Esophagus squamous epithelium (tissue), 5 donors: ENCODE measurements at places on chromosomes 1 and 21. TPM values are rescaled to one million over a fixed set of nuclear protein-coding genes. Genes with fewer than 3 reads are reported as not detected.

DNA sequence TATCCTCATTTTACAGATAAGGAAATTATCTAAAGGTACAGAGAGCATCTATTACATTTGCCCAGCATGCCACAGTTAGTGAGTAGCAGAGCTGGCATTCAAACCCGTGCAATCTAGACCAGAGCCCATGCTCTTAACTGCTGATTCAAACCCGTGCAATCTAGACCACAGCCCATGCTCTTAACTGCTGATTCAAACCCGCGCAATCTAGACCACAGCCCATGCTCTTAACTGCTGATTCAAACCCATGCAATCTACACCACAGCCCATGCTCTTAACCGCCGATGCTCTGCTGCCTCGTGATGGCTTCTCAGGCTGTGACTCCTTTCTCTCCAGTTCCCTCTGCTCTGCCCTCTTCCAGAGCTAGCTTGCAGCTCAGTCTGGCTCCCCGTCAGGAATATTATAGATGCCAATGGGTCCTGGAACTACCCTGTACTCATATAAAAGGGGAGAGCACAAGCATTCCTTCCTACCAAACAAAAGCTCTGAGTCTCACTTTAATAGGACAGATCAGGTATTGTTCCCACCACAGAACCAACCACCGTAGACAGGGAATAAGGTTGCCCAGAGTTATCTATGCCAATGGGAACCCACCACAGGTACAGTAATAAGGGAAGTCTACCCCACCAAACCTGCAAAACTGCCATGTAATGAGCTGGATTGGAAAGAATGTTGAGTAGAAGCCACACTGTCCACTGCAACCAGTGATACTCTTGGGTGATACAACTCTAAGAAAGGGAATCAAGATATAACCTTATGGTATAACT, 78.4 kb downstream of the SMYD3 start:
- no peak overlapping the region for H3K27ac ChIP-seq
- DNase-seq, result no peak
- H3K27me3 ChIP-seq, result no peaks in the 10 kb centered on the region
- no peak overlapping the region for H3K4me3 ChIP-seq

DNA sequence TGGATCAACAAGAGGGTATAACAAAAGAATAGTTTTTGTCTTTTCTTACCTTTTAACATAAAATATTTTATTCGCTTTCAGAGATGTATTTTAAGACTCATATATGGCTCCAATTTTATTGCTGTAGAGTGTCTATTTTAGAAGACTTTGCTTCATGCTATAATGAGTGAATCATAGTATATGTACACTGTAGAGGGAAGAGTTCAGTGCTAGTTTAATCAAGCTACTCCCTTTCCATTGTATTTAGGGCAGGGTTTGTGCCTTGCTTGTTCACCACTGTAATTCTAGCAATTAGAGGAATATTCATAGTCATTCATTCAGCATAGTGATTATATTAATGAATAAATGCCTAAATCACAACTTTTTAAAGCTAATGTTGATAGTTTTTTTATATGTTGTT, 78.8 kb downstream of the CEP350 start:
- H3K4me1 ChIP-seq, result peaks cover 6% of the 10 kb centered on the region
- H3K27me3 ChIP-seq, result no peaks in the 10 kb centered on the region

Gene RGS16
- 1.4 TPM for total RNA-seq

- DNase-seq, result no peak
- H3K27ac ChIP-seq, result peak overlapping the region; percentile 53
- no peak overlapping the region for H3K4me3 ChIP-seq
- H3K36me3 ChIP-seq, result no peaks in the 10 kb centered on the region
- H3K27me3 ChIP-seq, result no peaks in the 10 kb centered on the region
- H3K4me1 ChIP-seq, result peaks cover 8% of the 10 kb centered on the region
These were observed 5.3 kb upstream of the SLC6A9 start for GRCh38 chr1:44036409-44037139.

DNA sequence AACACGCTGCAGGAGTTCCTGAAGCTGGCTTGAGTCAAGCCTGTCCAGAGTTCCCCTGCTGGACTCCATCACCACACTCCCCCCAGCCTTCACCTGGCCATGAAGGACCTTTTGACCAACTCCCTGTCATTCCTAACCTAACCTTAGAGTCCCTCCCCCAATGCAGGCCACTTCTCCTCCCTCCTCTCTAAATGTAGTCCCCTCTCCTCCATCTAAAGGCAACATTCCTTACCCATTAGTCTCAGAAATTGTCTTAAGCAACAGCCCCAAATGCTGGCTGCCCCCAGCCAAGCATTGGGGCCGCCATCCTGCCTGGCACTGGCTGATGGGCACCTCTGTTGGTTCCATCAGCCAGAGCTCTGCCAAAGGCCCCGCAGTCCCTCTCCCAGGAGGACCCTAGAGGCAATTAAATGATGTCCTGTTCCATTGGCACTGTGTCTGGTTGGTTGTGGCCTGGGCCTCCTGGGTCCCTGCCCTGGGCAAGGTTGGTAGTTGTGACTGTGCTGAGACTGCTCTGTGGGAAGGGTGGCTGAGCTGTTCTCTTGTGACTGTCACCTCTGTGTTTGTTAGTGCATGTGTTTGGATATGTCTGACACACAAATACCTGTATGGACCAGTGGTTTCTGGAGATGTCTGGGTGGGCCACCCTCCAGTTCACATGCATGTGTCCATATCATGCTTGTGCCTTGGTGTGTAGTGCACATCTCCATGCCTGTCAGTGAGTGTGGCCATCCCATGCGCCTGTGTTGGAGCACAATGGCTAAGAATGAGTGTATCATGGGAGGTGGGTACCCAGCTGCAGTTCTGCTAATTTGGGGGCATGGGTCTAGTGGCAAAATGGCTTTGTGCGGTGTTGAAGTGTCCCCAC, 1.4 kb downstream of the SH3BGRL3 start:
- peak overlapping the region; percentile 99 for H3K4me3 ChIP-seq
- no peaks in the 10 kb centered on the region for H3K27me3 ChIP-seq
- DNase-seq, result no peak
- peaks cover 35% of the 10 kb centered on the region for H3K36me3 ChIP-seq
- peaks cover 65% of the 10 kb centered on the region for H3K4me1 ChIP-seq
- H3K27ac ChIP-seq, result peak overlapping the region; percentile 100

DNA sequence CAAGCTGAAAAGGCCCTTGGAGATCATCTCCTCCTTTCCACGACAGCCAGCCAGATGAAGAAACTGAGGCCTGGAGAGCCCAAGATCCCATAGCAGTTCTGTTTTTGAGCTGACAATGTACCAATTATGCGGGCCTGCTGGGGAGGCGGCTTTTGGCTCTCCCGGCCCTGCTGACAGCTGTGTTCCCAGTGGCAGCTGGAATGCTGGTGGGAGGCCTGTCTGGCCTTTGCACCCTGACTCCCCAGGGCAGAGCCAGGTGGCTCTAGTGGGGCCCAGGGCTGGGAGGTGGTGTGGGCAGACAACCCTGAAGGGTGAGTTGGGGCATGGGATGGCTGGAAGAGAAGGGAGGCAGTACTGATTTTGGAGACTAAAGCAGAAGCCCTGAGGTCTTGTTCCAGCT, 30.7 kb upstream of the WASF2 start:
- peak overlapping the region; percentile 99 for H3K27ac ChIP-seq
- DNase-seq, result no peak
- H3K27me3 ChIP-seq, result no peaks in the 10 kb centered on the region
- H3K4me3 ChIP-seq, result no peak overlapping the region

DNA sequence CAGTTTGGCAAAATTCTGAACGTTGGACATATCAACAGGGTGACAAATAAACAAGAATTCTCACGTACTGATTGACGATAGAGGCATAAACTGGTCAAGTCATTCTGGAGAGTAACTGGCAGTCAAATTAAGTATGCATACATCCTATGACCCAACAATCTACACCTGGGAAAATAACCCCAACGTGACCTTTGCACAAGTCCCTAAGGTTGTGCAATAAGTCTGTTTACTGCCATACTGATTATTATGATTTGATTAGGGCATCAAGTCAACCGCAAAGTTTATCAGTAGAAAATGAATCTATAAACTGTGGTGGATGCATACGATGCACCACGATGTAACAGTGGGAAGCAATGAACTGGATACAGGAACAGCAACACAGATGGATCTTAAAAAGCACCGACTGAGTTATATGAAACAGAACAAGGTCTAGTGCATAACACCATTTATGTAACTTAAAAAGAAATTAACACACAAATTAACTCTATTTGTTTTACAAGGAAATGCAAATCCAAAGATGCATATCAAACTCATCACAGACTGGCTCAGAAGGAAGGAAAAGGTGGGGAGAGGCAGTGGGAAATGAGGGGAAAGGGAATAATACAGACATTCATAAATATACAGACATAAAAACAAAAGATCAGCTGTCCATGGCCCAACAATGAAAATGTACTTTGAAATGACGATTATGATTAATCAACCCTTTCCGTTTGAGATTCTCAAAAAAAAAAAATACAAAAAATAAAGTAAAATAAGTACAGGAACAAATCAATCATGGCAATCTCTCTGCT, 41.0 kb upstream of the SEC16B start:
- H3K27ac ChIP-seq, result no peak overlapping the region
- H3K4me3 ChIP-seq, result no peak overlapping the region
- no peak for DNase-seq
- no peaks in the 10 kb centered on the region for H3K4me1 ChIP-seq
- H3K36me3 ChIP-seq, result no peaks in the 10 kb centered on the region

- H3K36me3 ChIP-seq, result no peaks in the 10 kb centered on the region
- H3K4me1 ChIP-seq, result peaks cover 10% of the 10 kb centered on the region
- peaks cover 11% of the 10 kb centered on the region for H3K27me3 ChIP-seq
- no peak overlapping the region for H3K27ac ChIP-seq
These were observed 130.3 kb upstream of the DPYD start for GRCh38 chr1:98051065-98051675.

Gene CLCA4
- total RNA-seq, result 135 TPM

- no peaks in the 10 kb centered on the region for H3K36me3 ChIP-seq
- H3K4me3 ChIP-seq, result no peak overlapping the region
- no peaks in the 10 kb centered on the region for H3K4me1 ChIP-seq
These were observed 537.8 kb downstream of the SMYD3 start for GRCh38 chr1:245969283-245969682.

GRCh38 chr1:199291022-199291740, 652.3 kb downstream of the PTPRC start:
- H3K36me3 ChIP-seq, result no peaks in the 10 kb centered on the region
- no peak overlapping the region for H3K27ac ChIP-seq
- no peaks in the 10 kb centered on the region for H3K4me1 ChIP-seq
- DNase-seq, result no peak

Gene ZNF648
- under 0.01 TPM for total RNA-seq

- no peak overlapping the region for H3K27ac ChIP-seq
- H3K4me1 ChIP-seq, result peaks cover 20% of the 10 kb centered on the region
- no peak overlapping the region for H3K4me3 ChIP-seq
- no peaks in the 10 kb centered on the region for H3K27me3 ChIP-seq
- no peak for DNase-seq
These were observed 95.6 kb downstream of the RERE start for GRCh38 chr1:8721679-8722324.

GRCh38 chr1:160866001-160866694, 3.5 kb upstream of the CD244 start:
- no peak overlapping the region for H3K4me3 ChIP-seq
- DNase-seq, result no peak
- no peaks in the 10 kb centered on the region for H3K27me3 ChIP-seq
- no peak overlapping the region for H3K27ac ChIP-seq
- H3K36me3 ChIP-seq, result no peaks in the 10 kb centered on the region
- peaks cover 3% of the 10 kb centered on the region for H3K4me1 ChIP-seq

Gene PDE9A
- total RNA-seq, result 0.61 TPM

GRCh38 chr1:42913426-42914091, 45.1 kb downstream of the SLC2A1 start:
- peaks cover 4% of the 10 kb centered on the region for H3K27me3 ChIP-seq
- no peaks in the 10 kb centered on the region for H3K4me1 ChIP-seq
- no peak for DNase-seq
- no peak overlapping the region for H3K4me3 ChIP-seq
- no peaks in the 10 kb centered on the region for H3K36me3 ChIP-seq

Gene OLFML3
- 4.1 TPM for total RNA-seq

GRCh38 chr1:53336146-53336545, 8.3 kb upstream of the LRP8 start:
- no peaks in the 10 kb centered on the region for H3K36me3 ChIP-seq
- peaks cover 30% of the 10 kb centered on the region for H3K27me3 ChIP-seq
- H3K4me1 ChIP-seq, result no peaks in the 10 kb centered on the region
- H3K27ac ChIP-seq, result no peak overlapping the region

DNA sequence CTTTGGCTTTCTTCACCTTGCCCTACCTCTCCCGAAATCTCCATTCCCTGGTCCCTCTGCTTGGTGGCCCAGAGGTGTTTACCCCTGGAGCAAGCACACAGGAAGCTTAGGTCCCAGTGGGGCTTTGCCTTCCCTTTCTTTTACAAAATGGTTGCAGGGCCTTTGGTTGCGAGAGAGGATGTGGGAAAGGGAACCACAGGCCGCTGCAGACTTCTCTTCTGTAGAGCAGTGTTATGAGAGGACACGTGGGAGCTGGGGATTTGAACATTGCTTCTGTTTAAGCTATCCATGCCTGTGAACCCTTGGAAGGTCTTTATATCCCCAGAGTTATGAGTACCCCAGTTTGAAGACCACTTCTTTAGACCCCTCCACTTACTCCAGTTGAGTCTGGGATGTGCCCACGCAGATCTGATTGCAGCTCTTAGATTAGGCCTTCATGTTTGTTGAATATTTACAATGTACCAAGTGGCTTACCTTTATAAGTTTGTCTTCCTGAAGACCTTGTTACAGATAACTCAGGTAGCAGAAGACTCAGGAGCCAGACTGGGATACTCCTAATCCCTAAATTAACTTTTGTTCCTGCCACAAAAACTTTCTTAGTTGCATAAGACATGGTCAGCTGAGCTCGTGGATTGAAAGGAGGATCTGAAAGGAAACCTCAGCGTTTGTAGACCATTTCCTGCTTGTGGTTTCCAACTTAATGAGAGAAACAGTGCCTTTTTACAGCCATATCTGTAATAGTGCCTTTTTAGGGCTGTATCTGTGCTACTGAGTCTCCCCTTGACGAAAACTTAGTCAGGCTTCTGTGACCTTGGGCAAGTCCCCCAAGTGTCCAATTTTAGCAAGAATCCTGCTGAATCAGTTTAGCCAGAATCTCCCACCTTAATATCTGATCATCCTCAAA, 21.9 kb upstream of the IVNS1ABP start:
- H3K36me3 ChIP-seq, result no peaks in the 10 kb centered on the region
- H3K27ac ChIP-seq, result peak overlapping the region; percentile 63
- DNase-seq, result no peak

DNA sequence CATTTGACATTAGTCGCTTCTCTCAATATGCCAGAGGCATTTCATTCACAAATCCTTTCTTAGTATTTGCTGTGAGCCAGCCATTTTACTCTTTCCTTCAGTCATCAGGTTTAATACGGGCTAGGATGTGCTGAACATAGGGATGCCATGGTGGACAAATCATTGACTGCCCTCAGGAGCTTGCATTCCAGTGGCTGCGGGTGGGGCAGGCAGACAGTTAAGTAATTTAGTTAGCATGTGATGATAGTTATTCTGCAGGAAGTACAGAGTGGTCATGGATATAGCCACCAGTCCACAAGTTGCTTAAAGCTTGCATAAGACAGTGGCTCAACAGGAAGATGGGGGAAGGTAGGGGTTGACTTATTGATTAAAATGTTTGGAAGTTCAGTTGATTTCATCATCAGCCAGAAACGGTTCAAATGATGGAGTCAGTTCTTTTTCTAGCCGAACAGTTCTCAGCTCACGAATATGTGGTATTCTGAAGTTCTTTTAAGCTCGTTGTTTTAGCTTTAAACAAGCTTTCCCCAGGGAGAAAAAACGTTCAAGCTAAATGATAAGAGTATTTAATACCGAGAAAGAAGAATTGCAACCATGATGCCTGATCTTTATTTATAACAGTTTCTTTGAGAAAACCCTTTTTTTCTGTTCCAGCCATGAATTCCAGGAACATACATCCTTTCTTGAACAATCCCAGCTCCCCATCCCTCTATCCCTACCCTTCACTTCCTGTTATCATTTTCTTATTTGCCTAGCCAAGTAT, 1.4 kb downstream of the SLC22A15 start:
- no peak for DNase-seq
- H3K4me1 ChIP-seq, result no peaks in the 10 kb centered on the region
- peak overlapping the region; percentile 75 for H3K4me3 ChIP-seq
- H3K27ac ChIP-seq, result peak overlapping the region; percentile 97
- H3K27me3 ChIP-seq, result no peaks in the 10 kb centered on the region

Gene S100A5
- total RNA-seq, result not detected
